B cell (primary cell): ENCODE measurements at places on chromosomes 3 and 15. TPM values are rescaled to one million over a fixed set of nuclear protein-coding genes. Genes with fewer than 3 reads are reported as not detected.

The TRAT1 gene
- 0.58 TPM in 1 of 2 replicates, not detected in the other for total RNA-seq

The RPL39L gene
- total RNA-seq: 2.0 and 3.1 TPM in 2 replicates

The ERICH6 gene
- 0.44 TPM in 1 of 2 replicates, not detected in the other for total RNA-seq

The FES gene
- total RNA-seq: 31.4 and 42.0 TPM in 2 replicates

The ACTC1 gene
- not detected in 2 replicates for total RNA-seq

The SLC22A13 gene
- 0.70 and 0.91 TPM in 2 replicates for total RNA-seq

The BBS4 gene
- 25.7 and 34.9 TPM in 2 replicates for total RNA-seq

The SSUH2 gene
- not detected in 2 replicates for total RNA-seq

The GATA2 gene
- not detected in 2 replicates for total RNA-seq

The STAB1 gene
- 4.0 and 4.5 TPM in 2 replicates for total RNA-seq

The CIB2 gene
- 3.2 and 3.8 TPM in 2 replicates for total RNA-seq

The DUOXA1 gene
- total RNA-seq: 0.74 TPM in 1 of 2 replicates, not detected in the other

- H3K4me3 ChIP-seq: no peak overlapping the region
- H3K27me3 ChIP-seq: no peaks in the 10 kb centered on the region
- no peak for DNase-seq
Observed at GRCh38 chr15:49040151-49040550, 6.1 kb downstream of the SECISBP2L start.

DNA sequence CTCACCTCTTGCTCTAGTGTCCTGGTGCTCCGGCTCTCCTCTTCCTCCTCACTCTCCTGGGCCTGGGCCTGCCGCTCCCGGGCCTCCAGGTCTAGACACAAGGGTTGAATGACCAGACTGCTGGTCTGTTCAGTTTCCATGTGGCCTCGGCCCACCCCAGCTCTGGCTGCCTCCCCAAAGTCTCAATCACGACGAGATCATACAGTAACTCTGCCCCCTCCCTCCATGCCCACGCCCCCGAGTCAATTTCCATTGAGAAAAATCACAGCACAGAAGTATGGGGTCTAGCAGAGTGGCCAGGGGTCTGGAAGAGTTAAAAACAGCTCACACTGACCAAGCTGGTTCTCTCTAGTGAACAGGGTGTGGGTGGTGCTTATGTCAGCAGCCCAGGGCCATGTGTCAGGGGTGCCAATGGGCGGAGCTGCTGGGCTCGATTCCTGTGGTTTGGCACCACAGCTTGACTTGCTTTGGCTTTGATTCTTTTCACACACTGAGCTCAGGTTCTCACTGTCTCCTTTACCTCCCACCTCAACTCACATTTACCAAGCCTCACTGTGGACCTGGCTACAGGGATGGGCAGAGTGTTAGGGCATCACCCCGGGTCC lies 6.9 kb downstream of the C15orf62 start:
- H3K36me3 ChIP-seq: no peaks in the 10 kb centered on the region
- DNase-seq: no peak
- H3K27ac ChIP-seq: no peak overlapping the region
- peaks cover 11% of the 10 kb centered on the region for H3K4me1 ChIP-seq

DNA sequence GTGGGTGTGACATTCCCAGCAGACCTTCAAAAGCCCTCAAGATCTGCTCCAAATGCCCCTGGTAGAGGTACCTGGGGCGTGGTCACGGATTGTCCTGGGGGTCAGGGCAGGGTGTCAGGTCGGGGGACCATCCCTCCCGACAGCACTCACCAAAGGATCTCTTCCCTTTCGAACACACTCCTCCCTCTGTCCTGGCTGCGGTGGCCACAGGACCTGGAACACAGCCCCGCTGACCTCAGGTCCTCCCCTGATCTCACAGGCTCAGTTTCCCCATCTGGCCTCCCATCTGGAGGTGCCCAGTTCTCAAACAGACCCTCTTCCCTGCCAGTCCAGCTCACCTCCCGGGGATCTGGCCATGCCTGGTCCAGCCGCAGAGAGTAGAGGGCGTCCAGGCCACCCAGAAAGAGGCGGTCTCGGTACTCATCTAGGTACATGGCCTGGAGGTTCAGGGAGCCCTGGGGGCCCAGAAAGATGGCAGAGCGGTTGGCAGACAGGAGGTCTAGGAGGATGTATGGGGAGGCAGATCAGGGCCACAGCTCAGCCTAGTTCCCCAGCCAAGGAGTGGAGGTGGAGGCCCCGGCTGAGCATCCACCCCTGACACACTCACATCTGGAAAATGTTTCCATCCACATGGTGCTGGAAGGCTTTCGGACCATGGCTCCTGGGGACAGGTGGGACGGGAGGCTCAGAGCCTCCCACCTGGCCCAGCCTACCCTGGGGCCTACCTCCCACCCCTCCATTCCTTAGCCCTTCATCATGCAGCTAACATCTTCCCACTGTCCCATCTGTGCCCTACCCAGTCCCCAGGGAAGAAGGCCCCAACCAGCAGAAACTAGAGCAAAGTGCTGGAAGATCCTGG lies 2.3 kb downstream of the SEMA3G start:
- no peak overlapping the region for H3K27ac ChIP-seq
- peaks cover 13% of the 10 kb centered on the region for H3K4me1 ChIP-seq
- DNase-seq: no peak
- H3K27me3 ChIP-seq: no peaks in the 10 kb centered on the region

DNA sequence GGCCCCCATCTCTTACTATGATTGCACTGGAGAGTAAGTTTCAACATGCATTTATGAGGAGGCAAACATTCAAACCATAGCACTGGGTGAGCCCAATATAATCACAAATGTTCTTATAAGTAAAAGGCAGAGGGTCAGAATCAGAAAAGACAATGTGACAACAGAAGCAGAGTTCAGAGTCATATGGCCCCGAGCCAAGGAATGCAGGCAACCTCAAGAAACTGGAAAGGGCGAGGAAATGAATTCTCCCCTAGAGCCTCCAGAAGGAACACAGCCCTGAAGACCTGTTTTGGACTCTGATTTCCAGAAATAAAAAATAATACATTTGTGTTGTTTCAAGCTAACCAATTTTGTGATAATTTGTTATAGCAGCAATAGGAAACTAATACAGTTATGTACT lies 81.3 kb upstream of the ABI3BP start:
- no peaks in the 10 kb centered on the region for H3K4me1 ChIP-seq
- H3K27ac ChIP-seq: no peak overlapping the region
- H3K36me3 ChIP-seq: no peaks in the 10 kb centered on the region
- no peaks in the 10 kb centered on the region for H3K27me3 ChIP-seq
- no peak overlapping the region for H3K4me3 ChIP-seq

DNA sequence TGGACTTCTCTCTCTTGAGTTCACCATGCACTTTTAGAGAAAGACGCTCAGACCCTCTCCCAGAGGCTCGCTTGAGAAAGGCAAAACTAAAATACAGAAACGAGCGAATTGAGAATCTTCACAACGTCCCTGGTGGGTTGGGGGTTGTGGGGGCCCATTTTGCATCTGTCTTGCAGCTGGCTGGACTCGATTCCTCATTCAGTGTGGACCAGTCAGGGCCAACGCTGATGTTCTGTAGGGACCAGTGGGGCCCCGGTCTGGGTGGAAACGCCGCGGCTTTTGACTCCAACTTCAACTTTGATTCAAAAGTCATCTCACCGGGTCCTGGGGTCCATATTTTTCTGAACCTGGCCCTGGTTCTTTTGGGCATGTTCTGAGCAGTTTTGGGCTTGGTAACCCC lies 68.1 kb downstream of the SLC6A6 start:
- no peak overlapping the region for H3K27ac ChIP-seq
- H3K36me3 ChIP-seq: peaks cover 66% of the 10 kb centered on the region
- DNase-seq: no peak
- no peaks in the 10 kb centered on the region for H3K4me1 ChIP-seq
- no peak overlapping the region for H3K4me3 ChIP-seq

GRCh38 chr3:60854791-60855190 lies 396.5 kb downstream of the FHIT start:
- H3K4me3 ChIP-seq: no peak overlapping the region
- H3K27me3 ChIP-seq: no peaks in the 10 kb centered on the region
- H3K36me3 ChIP-seq: no peaks in the 10 kb centered on the region
- no peak for DNase-seq
- H3K4me1 ChIP-seq: no peaks in the 10 kb centered on the region
- no peak overlapping the region for H3K27ac ChIP-seq

DNA sequence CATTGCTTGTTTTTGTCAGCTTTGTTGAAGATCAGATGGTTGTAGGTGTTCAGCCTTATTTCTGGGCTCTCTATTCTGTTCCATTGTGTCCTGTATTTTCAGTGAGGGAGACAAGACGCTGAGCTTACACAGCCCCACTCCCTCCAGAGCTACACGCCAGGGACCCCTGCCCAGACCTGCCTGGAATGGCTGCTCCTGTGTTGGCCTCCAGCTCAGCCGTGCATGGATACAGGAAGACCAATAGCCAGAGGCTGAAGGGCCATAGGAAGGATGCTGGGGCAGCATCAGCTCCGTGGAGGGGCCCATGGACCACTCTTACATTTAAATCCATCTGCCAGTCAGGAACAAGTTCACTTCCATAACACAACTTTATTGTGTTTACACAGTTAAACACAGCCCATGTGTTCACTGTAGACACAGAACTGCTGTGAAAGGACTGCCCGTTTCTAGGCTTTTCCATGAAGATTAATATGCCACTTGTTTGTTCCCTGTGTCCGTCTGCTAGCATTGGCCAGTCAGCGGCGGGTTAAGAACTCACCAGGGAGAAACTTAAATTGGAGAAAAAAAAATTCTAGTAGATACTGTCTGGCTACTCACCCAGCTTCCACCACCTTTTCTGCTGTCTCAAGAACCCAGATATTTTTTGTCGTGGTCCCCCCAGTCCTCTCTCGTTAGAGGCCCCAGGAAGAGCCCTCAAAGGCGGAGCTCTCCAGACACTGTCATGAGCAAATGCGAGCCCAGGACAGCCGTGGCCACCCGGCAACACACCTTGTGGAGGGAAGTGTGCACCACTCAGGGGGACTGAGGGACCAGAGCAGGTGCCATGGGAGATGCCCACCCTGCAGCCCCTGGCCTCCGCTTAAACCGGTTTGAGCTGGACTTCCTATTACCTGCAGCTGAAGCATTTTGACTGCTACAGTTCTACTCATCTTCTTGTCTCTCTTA lies 142.3 kb upstream of the MEF2A start:
- peaks cover 12% of the 10 kb centered on the region for H3K4me1 ChIP-seq
- no peak for DNase-seq
- H3K27me3 ChIP-seq: no peaks in the 10 kb centered on the region
- no peaks in the 10 kb centered on the region for H3K36me3 ChIP-seq
- H3K27ac ChIP-seq: no peak overlapping the region
- no peak overlapping the region for H3K4me3 ChIP-seq

GRCh38 chr15:42549032-42549491 lies 424 bp downstream of the HAUS2 start:
- DNase-seq: no peak
- H3K4me1 ChIP-seq: peaks cover 26% of the 10 kb centered on the region
- peak overlapping the region; percentile 92 for H3K27ac ChIP-seq
- no peaks in the 10 kb centered on the region for H3K27me3 ChIP-seq
- peaks cover 9% of the 10 kb centered on the region for H3K36me3 ChIP-seq

- no peak overlapping the region for H3K4me3 ChIP-seq
- no peaks in the 10 kb centered on the region for H3K27me3 ChIP-seq
- no peak for DNase-seq
- no peaks in the 10 kb centered on the region for H3K36me3 ChIP-seq
Observed at GRCh38 chr15:100710744-100711515, 108.5 kb downstream of the ASB7 start.

GRCh38 chr15:40102897-40103858 lies 5.5 kb downstream of the BMF start:
- no peak overlapping the region for H3K4me3 ChIP-seq
- DNase-seq: no peak
- peaks cover 100% of the 10 kb centered on the region for H3K4me1 ChIP-seq
- peak overlapping the region; percentile 98 for H3K27ac ChIP-seq

- H3K36me3 ChIP-seq: no peaks in the 10 kb centered on the region
- H3K27ac ChIP-seq: peak overlapping the region; percentile 29
- no peak overlapping the region for H3K4me3 ChIP-seq
- no peak for DNase-seq
Observed at GRCh38 chr15:90003736-90004135, 2.6 kb downstream of the ZNF710 start.

GRCh38 chr15:60829416-60829815 lies 350.5 kb upstream of the ICE2 start:
- H3K27me3 ChIP-seq: no peaks in the 10 kb centered on the region
- no peaks in the 10 kb centered on the region for H3K4me1 ChIP-seq
- H3K4me3 ChIP-seq: no peak overlapping the region

- H3K27ac ChIP-seq: peak overlapping the region; percentile 96
- DNase-seq: no peak
- peaks cover 32% of the 10 kb centered on the region for H3K36me3 ChIP-seq
- H3K4me1 ChIP-seq: peaks cover 37% of the 10 kb centered on the region
- peak overlapping the region; percentile 58 for H3K4me3 ChIP-seq
Observed at GRCh38 chr3:9395570-9396300, 1.7 kb upstream of the SETD5 start.

- H3K4me1 ChIP-seq: peaks cover 3% of the 10 kb centered on the region
- peak; percentile 9 for DNase-seq
- no peak overlapping the region for H3K4me3 ChIP-seq
- no peaks in the 10 kb centered on the region for H3K27me3 ChIP-seq
- no peak overlapping the region for H3K27ac ChIP-seq
Observed at GRCh38 chr3:3851621-3852323, 52.5 kb downstream of the LRRN1 start.

- no peak for DNase-seq
- H3K4me3 ChIP-seq: no peak overlapping the region
- no peak overlapping the region for H3K27ac ChIP-seq
- no peaks in the 10 kb centered on the region for H3K27me3 ChIP-seq
- H3K4me1 ChIP-seq: no peaks in the 10 kb centered on the region
Observed at GRCh38 chr3:27093771-27094170, 275.4 kb downstream of the NEK10 start.

GRCh38 chr3:1943395-1944118 lies 155.1 kb upstream of the CNTN4 start:
- H3K4me3 ChIP-seq: no peak overlapping the region
- DNase-seq: no peak
- no peak overlapping the region for H3K27ac ChIP-seq
- no peaks in the 10 kb centered on the region for H3K4me1 ChIP-seq
- H3K36me3 ChIP-seq: no peaks in the 10 kb centered on the region

GRCh38 chr3:39106281-39106811 lies 1.1 kb downstream of the GORASP1 start:
- peak overlapping the region; percentile 88 for H3K27ac ChIP-seq
- peak overlapping the region; percentile 84 for H3K4me3 ChIP-seq
- H3K27me3 ChIP-seq: no peaks in the 10 kb centered on the region
- no peaks in the 10 kb centered on the region for H3K36me3 ChIP-seq
- H3K4me1 ChIP-seq: peaks cover 41% of the 10 kb centered on the region

- H3K4me1 ChIP-seq: no peaks in the 10 kb centered on the region
- DNase-seq: no peak
- H3K27me3 ChIP-seq: no peaks in the 10 kb centered on the region
- H3K36me3 ChIP-seq: no peaks in the 10 kb centered on the region
- H3K27ac ChIP-seq: no peak overlapping the region
Observed at GRCh38 chr3:194574639-194575483, 58.4 kb downstream of the TMEM44 start.
